ENCODE measurements at places on chromosomes 3 and 15. TPM values are rescaled to one million over a fixed set of nuclear protein-coding genes. Genes with fewer than 3 reads are reported as not detected.

CCDC13 gene
- 0.63 TPM for total RNA-seq

DUOXA2 gene
- 24.6 TPM for total RNA-seq

C3orf20 gene
- total RNA-seq, result 0.07 TPM

ABHD6 gene
- 19.1 TPM for total RNA-seq

CYP1A1 gene
- 17.0 TPM for total RNA-seq

TMEM207 gene
- 2.9 TPM for total RNA-seq

TEX9 gene
- total RNA-seq, result 9.0 TPM

GOLGA8H gene
- not detected for total RNA-seq

FOXB1 gene
- not detected for total RNA-seq

SLC27A2 gene
- total RNA-seq, result 41.3 TPM

EFHB gene
- total RNA-seq, result 0.70 TPM

IMPG2 gene
- 0.72 TPM for total RNA-seq

GADL1 gene
- total RNA-seq, result 0.13 TPM

NFKBIZ gene
- total RNA-seq, result 182 TPM

Measured in hepatocyte (in vitro differentiated cells).